Osteocyte (in vitro differentiated cells): ENCODE measurements at places on chromosomes 7 and 10. TPM values are rescaled to one million over a fixed set of nuclear protein-coding genes. Genes with fewer than 3 reads are reported as not detected.

NRCAM gene
- total RNA-seq = 78.3 and 81.8 TPM in 2 replicates

NPC1L1 gene
- not detected in 2 replicates for total RNA-seq

DNA sequence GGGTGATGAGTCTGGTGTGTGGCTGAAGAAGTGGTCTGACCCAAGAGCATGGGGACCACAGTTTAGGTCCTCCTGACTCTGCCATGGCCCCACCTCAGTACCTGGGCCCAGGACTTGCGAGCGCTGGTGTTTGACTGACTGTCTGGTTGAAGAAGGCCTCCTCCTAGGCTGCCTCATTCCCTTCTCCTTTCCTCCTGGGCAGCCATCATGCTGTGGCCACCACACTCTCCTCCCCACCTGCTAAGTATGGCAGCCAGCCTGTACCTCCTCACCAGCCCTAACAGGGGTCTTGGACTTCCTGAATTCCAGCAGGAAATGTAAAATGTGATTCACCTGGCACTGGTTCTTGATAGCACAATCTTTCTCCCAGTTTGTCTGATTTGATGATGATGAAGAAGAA lies 156.8 kb upstream of the GPR26 start:
- no peak overlapping the region for H3K27ac ChIP-seq
- H3K36me3 ChIP-seq = no peaks in the 10 kb centered on the region
- H3K4me1 ChIP-seq = no peaks in the 10 kb centered on the region
- H3K4me3 ChIP-seq = no peak overlapping the region

GRCh38 chr7:53940483-53940882 lies 601.7 kb upstream of the VSTM2A start:
- no peaks in the 10 kb centered on the region for H3K4me1 ChIP-seq
- H3K36me3 ChIP-seq = no peaks in the 10 kb centered on the region
- no peak overlapping the region for H3K27ac ChIP-seq

DNA sequence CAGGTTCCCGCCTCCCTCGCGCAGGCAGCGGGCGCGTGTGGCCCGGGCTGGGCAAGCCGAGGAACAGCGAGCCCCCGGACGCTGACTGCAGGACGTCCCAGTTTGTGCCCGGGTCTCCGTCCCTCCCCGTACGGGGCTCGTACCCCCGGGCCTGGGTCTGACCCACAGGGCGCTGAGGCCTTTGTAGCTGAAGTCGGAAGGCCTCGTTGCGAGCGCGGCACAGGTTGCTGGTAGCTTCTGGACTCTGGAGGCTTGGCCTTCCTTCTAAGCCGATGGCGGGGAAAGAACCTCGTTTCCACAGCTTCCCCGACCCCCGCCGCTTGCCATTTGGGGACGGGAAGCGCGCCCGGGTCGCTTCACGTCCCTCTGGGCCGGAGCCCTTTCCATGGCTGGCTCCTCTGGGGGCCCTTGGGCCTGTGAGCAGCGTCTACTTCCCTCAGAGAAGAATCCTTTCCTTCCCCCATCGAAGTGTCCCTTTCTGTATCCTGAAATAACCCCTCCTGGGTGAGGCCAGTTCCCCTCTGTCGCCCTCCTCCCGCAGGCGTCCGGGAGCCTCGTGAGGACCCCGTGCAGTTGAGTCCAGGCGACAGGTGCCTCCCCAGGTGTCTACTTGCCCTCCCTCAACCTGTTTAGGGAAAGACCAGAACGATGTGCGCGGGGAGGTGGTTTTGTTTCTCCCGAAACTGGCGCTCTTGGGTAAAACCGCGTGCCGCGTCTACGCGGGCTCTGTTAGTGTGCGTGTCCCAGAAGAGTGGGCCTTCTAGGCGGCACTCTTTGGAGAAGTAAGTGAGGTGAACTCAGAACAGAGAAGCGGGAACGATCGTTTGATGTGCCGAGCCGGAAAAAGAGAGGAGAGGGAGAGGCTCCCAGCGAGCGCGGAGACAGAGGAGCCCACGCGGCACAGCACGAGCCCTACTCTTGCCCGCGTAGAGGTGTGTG lies 9.3 kb downstream of the EVX1 start:
- peaks cover 79% of the 10 kb centered on the region for H3K27me3 ChIP-seq
- H3K36me3 ChIP-seq = no peaks in the 10 kb centered on the region
- no peak overlapping the region for H3K4me3 ChIP-seq
- peaks cover 7% of the 10 kb centered on the region for H3K4me1 ChIP-seq
- no peak overlapping the region for H3K27ac ChIP-seq
- no peak for DNase-seq

- peaks cover 31% of the 10 kb centered on the region for H3K4me1 ChIP-seq
- H3K4me3 ChIP-seq = peak within 1 kb of the TSS; percentile 75
- H3K36me3 ChIP-seq = no peaks in the 10 kb centered on the region
- peaks cover 21% of the 10 kb centered on the region for H3K27me3 ChIP-seq
Measured at GRCh38 chr10:103493362-103493915, at the start of gene NEURL1. Gene NEURL1, plus strand, starts transcription at chr10:103493705. Its CDS starts 683 bp downstream, at chr10:103494388.

- no peaks in the 10 kb centered on the region for H3K27me3 ChIP-seq
- H3K4me3 ChIP-seq = peak overlapping the region; percentile 52
- H3K36me3 ChIP-seq = no peaks in the 10 kb centered on the region
- DNase-seq = no peak
Measured at GRCh38 chr10:102777711-102778453, 34.1 kb downstream of the WBP1L start.

AGR2 gene
- not detected in 2 replicates for total RNA-seq

DNA sequence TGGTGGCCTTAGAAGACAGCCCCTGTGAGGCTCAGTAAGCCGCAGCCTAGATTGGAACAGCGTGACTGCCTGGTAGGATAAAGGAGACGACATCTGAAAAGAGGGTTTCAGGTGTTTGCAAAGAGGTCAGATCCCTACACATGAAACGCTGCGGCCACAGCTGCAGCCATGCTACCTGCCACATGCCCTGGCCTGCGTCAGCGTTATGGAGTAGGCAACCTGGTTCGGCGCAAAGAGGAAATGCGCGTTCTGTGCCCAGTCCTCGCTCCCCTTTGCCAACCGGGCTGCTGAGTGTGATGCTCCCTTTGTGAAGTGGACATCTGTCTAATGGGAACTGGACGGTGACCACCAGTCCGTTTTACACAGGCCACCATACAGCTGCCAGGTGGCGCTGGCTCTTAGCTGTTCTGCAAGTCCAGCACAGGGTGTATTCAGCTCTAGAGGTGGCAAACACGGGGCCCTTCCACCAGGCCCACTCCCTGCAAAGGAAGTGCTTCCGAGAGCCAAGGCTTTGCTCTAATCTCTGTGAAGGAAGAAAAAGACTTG lies 160.3 kb downstream of the CELF2 start:
- H3K4me1 ChIP-seq = no peaks in the 10 kb centered on the region
- H3K36me3 ChIP-seq = peaks cover 2% of the 10 kb centered on the region
- no peak overlapping the region for H3K4me3 ChIP-seq
- peak; percentile 63 for DNase-seq

- no peak overlapping the region for H3K4me3 ChIP-seq
- H3K27ac ChIP-seq = no peak overlapping the region
- H3K4me1 ChIP-seq = no peaks in the 10 kb centered on the region
- no peak for DNase-seq
- peaks cover 27% of the 10 kb centered on the region for H3K27me3 ChIP-seq
Measured at GRCh38 chr10:116450861-116451260, 23.2 kb downstream of the PNLIPRP3 start.
